ENCODE measurements at places on chromosomes 2 and 18. TPM values are rescaled to one million over a fixed set of nuclear protein-coding genes. Genes with fewer than 3 reads are reported as not detected.

GRCh38 chr18:74831571-74832250 lies 234.0 kb downstream of the ZNF407 start:
- H3K4me1 ChIP-seq: no peaks in the 10 kb centered on the region
- H3K27ac ChIP-seq: no peak overlapping the region
- H3K27me3 ChIP-seq: no peaks in the 10 kb centered on the region
- no peaks in the 10 kb centered on the region for H3K36me3 ChIP-seq

- H3K27ac ChIP-seq: no peak overlapping the region
- H3K4me3 ChIP-seq: no peak overlapping the region
- DNase-seq: no peak
- no peaks in the 10 kb centered on the region for H3K27me3 ChIP-seq
These were observed 174.8 kb downstream of the UBR3 start for GRCh38 chr2:170002096-170002495.

DNA sequence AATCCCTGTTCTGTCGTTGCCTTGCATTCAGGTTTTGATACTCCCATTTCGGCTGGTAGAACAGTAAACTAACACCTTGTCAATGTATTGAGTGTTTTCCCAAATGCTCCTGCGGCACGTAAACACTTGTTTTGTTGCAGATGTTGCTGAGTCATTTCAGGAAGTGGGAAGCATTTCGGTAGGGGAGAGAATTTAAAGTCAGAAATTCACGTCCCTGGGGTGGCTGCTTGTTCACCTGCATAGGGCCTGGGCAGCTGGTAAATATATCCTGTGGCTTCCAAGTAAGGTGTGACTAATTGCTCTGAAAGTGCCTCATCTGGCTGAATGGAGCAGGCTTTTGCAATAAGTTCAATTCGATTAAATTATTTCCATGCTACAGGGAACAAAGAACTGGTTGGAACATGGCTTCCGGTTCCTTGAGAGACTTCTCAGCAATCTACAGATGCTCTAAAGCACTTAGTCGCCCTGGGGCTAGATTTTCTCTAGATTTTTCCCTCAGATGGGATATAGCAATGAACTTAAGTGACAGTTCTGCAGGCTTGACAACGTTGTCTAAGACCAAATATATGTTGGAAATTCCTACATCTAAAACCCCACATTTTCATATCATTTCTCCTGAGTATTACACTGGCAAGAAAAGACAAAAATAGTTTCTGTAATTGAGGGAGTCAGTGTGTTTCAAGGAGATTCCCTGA lies 5.2 kb downstream of the GALR1 start:
- no peaks in the 10 kb centered on the region for H3K36me3 ChIP-seq
- H3K27ac ChIP-seq: no peak overlapping the region
- H3K27me3 ChIP-seq: no peaks in the 10 kb centered on the region
- H3K4me1 ChIP-seq: no peaks in the 10 kb centered on the region
- H3K4me3 ChIP-seq: no peak overlapping the region

DNA sequence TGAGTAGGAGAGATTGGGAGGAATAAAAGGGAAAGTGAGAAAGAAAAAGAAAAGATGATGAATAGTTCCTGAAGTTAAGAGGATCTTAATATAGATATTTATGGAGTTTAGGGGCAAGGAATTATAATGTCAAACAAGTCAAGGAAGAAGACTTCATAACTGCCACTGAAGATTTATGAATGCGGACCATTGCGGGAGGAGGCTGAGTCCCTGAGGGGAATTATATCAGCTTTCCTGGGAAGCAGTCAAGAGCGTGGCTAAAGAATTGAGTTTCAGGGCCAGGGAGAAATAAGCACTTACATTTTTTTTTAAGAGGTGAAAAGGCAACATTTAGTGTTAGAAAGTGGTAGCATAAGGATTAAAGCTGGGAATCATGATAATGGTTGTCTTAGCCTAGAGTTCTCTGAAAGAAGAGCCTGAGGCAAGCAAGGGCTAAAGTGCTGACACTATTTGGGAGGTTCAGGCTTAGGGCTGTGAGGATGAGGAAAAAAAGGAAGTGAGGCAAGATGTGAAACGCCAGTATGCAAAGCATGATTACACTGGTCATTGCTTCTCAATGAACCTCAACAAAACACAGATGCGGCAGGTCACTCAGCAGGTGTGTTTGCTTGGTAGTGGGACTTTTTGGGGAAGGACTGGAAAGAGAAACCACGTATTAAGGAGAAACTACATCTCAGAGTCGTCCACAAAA lies 217.1 kb downstream of the SLC4A3 start:
- no peaks in the 10 kb centered on the region for H3K4me1 ChIP-seq
- no peak overlapping the region for H3K4me3 ChIP-seq
- DNase-seq: no peak
- H3K27ac ChIP-seq: no peak overlapping the region

DNA sequence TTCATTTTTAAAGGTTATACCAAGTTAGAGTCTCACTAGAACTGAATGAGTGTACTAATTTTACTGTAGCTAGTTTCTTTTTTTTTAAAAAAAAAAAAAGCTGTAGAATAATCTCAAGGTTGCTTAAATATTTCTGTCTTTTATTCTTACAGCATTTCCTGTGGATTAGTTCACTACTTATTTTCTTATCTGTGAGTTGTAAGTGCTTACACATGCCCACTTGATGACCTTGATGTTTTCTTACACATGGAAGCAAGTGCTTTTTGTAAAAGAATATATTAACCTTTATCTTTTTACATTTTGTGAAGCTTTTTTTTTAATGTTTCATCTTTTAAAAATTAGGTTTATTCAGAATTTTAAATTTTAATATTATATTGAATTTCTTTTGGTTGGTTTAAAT lies 57.8 kb downstream of the MSH2 start:
- no peaks in the 10 kb centered on the region for H3K4me1 ChIP-seq
- peaks cover 44% of the 10 kb centered on the region for H3K36me3 ChIP-seq
- H3K27me3 ChIP-seq: no peaks in the 10 kb centered on the region
- H3K27ac ChIP-seq: no peak overlapping the region
- no peak overlapping the region for H3K4me3 ChIP-seq

C1GALT1C1L gene
- 3.7 TPM for total RNA-seq

IL1RN gene
- total RNA-seq: not detected

GRCh38 chr2:136098441-136098840 lies 19.5 kb downstream of the CXCR4 start:
- no peaks in the 10 kb centered on the region for H3K27me3 ChIP-seq
- DNase-seq: no peak
- H3K27ac ChIP-seq: no peak overlapping the region
- H3K36me3 ChIP-seq: no peaks in the 10 kb centered on the region
- no peaks in the 10 kb centered on the region for H3K4me1 ChIP-seq
- H3K4me3 ChIP-seq: no peak overlapping the region

DNA sequence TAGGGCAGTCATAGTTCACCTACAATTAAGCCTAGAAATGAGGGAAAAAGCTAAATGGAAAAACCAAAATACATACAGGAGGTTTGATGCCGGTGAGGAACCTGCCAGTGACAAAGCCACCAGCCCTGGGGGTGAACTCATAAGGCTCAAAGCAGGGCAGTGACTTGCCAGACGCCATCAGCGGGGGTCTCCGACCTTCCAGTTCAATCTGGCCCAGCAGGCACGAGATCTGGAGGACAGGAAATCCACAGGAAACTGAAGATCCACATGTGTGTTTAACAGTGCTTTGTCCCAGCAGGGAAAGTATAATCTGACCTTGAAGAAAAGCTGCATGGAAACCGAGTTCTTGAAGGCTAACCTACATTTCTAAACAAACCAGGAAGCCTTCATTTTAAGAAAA lies 60.1 kb downstream of the POLR1A start:
- H3K27ac ChIP-seq: no peak overlapping the region
- H3K4me3 ChIP-seq: no peak overlapping the region
- H3K36me3 ChIP-seq: peaks cover 87% of the 10 kb centered on the region
- peaks cover 18% of the 10 kb centered on the region for H3K4me1 ChIP-seq

DNA sequence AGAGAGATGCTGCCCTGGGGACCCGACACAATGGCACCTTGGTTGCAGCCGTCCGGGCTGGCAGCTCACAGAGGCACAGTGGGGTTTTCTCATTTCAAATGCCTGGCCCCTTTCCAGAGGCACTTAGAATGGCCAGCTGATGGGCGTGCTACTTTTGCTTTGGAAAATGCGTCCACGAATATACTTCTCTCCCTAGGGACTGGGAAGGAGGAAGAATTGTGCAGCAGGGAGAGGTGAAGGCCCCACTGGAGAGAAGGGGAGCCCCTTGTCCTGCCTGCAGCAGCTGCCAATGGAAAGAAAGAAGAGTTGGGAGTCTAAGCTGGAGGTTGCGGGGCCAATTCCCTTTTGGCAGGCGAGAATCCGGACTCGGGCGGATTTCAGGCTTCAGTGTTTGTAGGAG lies 1.1 kb upstream of the MAL start:
- H3K4me3 ChIP-seq: no peak overlapping the region
- H3K36me3 ChIP-seq: no peaks in the 10 kb centered on the region
- no peak overlapping the region for H3K27ac ChIP-seq
- H3K27me3 ChIP-seq: peaks cover 4% of the 10 kb centered on the region
- DNase-seq: no peak

DTYMK gene
- total RNA-seq: 121 TPM

DNA sequence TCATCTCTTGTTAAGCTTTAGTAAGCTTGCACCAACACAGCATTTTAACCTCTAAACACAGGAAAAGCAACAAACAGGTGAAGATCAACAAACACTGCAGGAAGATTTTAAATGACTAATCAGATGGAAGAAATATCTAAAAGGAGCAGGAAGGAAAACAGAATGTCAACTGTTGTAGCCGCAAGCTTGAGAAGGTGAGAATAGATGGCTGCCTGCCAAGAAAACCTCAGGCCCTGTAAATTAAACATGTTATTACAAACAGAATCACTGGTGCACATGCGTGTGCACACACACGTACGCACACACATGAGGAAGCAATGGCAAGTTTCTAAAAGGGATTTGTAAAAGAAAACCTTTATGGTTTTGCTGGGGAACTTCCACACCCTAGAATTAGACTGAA lies 257.8 kb upstream of the GALNT5 start:
- no peak for DNase-seq
- no peaks in the 10 kb centered on the region for H3K27me3 ChIP-seq
- no peaks in the 10 kb centered on the region for H3K36me3 ChIP-seq
- H3K4me1 ChIP-seq: no peaks in the 10 kb centered on the region
- no peak overlapping the region for H3K4me3 ChIP-seq
- H3K27ac ChIP-seq: no peak overlapping the region

DNA sequence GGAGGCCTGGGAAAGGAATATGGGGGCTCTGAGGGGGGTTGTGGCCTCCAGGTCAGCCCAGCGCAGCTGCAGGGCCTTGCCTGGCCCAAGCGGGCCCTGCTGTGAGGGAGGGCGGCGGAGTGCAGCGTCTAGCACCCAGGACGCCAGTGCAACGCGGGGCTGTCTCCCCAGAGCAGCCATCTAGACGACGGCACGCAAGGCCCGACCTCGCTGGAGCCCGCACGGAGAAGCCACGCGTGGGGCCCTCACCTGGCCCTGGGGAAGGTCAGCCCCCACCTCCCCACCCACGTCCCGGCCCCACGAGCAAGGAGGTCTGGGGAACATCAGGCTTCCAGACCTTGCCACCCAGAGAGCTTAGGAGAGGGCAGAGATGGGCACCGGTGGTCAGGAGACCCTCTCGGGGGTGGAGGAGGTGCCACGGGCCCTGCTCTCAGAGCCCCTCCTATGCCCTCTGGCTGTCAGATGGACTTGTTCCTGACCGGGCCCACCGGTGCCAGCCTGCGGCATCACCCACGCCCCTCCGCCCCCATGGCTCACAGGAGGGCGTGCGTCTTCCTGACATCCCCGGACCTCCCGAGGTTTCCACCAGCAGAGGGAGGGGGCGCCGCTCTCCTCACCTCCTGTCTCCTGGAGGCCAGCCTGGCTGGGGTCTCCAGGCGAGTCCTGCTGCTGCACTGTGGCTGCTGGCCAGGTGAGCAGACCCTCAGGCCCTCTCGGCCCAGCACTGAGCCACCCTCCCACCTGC lies 17.0 kb downstream of the GPR35 start:
- no peak overlapping the region for H3K4me3 ChIP-seq
- H3K4me1 ChIP-seq: peaks cover 1% of the 10 kb centered on the region
- peaks cover 15% of the 10 kb centered on the region for H3K27me3 ChIP-seq

- no peaks in the 10 kb centered on the region for H3K36me3 ChIP-seq
- no peaks in the 10 kb centered on the region for H3K27me3 ChIP-seq
- no peaks in the 10 kb centered on the region for H3K4me1 ChIP-seq
- no peak overlapping the region for H3K27ac ChIP-seq
- H3K4me3 ChIP-seq: no peak overlapping the region
These were observed 49.6 kb downstream of the NXPH2 start for GRCh38 chr2:138730497-138731030.

- H3K27me3 ChIP-seq: no peaks in the 10 kb centered on the region
- H3K27ac ChIP-seq: no peak overlapping the region
- H3K36me3 ChIP-seq: peaks cover 3% of the 10 kb centered on the region
- H3K4me1 ChIP-seq: no peaks in the 10 kb centered on the region
- no peak overlapping the region for H3K4me3 ChIP-seq
These were observed 20.9 kb downstream of the NAPG start for GRCh38 chr18:10546557-10547300.

- DNase-seq: no peak
- no peaks in the 10 kb centered on the region for H3K36me3 ChIP-seq
- no peak overlapping the region for H3K4me3 ChIP-seq
These were observed 19.1 kb downstream of the MAL start for GRCh38 chr2:95044601-95045000.

EMX1 gene
- not detected for total RNA-seq

ACKR3 gene
- 87.5 TPM for total RNA-seq

DNA sequence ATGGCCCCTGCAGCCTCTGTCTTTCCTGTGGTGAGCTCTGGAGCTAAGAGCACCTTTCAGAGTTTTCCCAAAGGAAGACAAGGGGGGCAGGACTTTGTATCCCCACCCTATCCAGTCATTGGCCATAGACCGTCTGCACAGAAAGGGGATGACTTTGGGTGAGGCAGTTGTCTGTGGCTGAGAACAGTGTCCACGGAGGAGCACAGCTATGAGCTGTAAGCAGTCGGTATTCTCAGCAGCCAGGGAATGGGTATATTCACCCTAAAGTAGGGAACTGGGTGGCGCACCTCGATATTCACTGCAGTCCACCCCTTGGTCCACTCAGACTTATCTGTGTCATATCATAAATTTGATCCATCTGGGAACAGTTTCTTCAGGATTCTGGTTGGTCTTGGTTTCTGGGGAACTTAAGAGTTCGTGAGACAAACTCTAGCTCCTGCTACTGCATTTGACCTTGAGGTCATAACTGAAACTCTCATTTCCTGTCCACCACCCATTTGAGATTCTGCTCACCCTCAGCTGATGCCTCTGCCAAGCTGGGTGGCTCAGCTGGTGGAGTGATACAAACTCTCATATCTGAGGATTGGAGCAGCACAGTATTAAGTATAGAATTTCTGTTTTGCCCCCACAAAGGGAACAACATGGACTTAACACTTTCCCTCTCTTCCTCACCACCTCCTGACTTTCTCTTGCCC lies 45.2 kb upstream of the SCG2 start:
- H3K27ac ChIP-seq: no peak overlapping the region
- no peaks in the 10 kb centered on the region for H3K27me3 ChIP-seq
- no peak for DNase-seq
- H3K4me3 ChIP-seq: no peak overlapping the region
- H3K4me1 ChIP-seq: peaks cover 8% of the 10 kb centered on the region
